ENCODE measurements at places on chromosomes 7 and 10.

GRCh38 chr7:81624021-81624592 lies 145.7 kb downstream of the HGF start:
- DNase-seq: peak; percentile 49

DNA sequence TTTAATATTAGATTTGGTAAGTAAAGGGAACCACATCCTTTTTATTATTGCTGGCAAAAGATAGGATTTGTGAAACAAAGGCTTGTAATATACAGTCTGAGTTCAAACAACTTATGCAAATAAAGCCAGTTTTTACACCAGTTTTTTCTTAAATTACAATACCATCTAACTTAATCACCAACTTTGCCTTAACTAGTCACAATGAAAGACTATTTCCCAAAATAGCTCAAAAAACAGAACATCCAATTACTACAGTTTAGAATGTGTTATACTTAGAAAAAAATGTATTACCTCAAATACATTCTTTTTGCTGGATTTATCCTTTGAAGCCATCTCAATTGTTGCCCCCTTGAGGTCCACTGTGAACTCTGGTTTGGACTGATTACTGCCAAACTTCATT lies 108.5 kb downstream of the ARHGAP12 start:
- DNase-seq: no peak

DNA sequence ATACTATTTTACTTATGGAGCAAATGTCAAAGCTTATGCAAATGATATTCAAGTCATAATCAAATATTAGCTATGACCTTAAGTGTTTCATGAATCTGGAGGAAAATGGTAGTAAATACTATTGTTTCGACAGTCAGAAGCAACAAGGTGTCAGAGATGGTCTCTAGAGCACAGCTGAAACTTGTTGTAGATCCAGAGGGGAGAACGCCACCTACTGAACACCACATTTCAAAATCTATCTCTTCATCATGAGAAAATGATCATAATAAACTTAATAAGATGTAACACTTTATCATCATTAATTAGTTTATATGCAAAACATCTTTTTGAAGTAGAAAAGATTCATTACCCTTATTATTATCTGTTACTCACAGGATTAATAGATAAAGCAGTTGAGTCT lies 418.7 kb downstream of the GATA3 start:
- DNase-seq: no peak

GRCh38 chr7:104642560-104642959 lies 314.2 kb downstream of the LHFPL3 start:
- no peak for DNase-seq

DNA sequence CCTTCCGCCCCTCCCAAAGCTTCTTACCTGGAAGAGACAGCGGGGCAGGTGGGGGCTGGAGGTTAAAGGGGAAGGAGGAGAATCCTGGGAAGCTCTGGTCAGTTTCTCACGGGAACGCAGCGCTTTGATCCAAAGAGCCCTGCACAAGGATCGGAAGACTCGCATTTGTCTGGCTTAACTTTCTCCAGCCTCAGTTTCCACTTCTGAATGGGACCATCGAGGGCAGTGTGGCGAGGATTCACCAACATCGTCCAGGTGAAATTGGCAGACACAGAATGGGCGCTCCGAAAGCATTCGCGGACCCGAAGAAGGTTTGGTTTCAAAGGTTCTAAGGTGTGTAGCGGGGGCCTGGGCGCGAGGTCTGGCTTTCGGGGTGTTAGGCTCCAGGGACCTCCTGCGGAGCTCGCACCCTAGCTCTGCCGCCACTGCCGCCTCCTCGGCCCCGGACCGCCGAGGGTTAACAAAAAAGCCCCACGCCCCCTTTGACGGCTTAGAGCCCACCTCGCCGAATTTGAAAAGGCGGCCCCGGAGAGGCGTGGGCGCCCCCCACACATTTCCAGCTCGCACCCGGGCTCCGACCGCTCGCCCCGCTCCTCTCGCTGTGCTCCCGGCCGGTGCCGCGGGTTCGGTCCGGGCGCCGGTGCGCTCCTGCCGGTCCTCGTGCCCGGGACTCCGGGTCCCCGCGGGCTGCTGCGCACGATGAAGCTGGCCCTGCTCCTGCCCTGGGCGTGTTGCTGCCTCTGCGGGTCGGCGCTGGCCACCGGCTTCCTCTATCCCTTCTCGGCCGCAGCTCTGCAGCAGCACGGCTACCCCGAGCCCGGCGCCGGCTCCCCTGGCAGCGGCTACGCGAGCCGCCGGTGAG lies at the start of gene COL26A1:
COL26A1 (plus strand) TSS at position 542 of the 862 bp plus-strand sequence; CDS start at position 700, 158 bp downstream.
- no peak for DNase-seq

- no peak for DNase-seq
Observed at GRCh38 chr7:122970740-122971725, 24.5 kb downstream of the TAS2R16 start.

GRCh38 chr10:97737770-97738265 lies 890 bp downstream of the ZFYVE27 start:
- DNase-seq: no peak
